ENCODE measurements at places on chromosomes 13 and 19.

DNA sequence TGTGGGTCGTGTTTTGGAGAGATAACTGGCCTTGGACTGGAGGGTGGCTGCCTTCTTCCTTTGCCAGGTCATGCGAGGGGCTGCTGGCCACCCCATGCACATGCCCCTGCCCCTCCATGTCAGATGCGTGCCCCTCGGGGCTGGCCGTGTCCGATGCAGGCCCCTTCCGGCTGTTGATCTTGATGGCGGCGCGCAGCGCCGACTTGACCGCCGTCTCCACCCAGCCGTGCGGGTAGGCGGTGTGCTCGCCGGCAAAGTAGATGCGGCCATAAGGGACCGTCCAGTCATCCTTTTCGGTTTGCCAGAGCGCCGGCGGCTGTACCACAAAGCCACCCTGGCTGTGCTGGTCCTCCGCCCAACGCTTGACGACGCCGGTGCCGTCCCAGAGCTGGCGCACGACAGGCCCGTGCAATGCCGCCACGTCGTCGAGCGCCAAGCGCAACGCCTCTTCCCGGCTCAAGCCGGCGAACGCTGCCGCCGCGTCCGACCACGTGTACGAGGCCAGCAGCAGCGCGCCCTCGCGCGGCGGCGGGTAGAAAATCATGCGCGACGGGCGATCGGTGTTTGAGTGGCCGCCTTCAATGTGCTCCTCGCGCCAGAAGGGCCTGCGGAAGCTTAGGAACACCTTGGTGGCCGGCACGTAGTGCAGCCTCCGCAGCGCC is 6.9 kb downstream of the IL4I1 start:
- DNase-seq: peak; percentile 43

GRCh38 chr13:90594681-90595080 is 752.8 kb upstream of the MIR17HG start:
- no peak for DNase-seq

DNA sequence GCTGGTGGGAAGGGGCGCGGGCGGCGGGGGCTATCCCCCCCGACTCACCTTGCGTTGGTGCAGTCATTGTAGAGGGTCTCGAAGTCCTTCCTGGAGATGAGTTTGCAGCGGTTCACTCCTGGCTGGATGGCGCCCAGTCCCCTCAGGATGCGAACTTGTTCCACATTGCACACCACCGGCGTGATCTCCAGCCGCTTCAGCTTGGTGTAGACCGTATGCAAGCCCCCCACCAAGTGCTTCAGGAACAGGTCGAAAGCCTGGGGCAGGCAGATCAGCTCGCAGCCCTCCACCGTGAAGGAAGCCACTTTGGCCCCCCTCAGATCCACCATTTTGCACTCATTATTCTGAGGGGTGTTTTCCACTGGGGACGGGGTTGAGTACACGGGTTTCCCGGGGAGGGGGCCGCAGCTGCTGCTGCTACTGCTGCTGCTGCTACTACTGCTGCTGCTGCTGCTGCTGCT is 1.1 kb downstream of the DACH1 start:
- no peak for DNase-seq

DNA sequence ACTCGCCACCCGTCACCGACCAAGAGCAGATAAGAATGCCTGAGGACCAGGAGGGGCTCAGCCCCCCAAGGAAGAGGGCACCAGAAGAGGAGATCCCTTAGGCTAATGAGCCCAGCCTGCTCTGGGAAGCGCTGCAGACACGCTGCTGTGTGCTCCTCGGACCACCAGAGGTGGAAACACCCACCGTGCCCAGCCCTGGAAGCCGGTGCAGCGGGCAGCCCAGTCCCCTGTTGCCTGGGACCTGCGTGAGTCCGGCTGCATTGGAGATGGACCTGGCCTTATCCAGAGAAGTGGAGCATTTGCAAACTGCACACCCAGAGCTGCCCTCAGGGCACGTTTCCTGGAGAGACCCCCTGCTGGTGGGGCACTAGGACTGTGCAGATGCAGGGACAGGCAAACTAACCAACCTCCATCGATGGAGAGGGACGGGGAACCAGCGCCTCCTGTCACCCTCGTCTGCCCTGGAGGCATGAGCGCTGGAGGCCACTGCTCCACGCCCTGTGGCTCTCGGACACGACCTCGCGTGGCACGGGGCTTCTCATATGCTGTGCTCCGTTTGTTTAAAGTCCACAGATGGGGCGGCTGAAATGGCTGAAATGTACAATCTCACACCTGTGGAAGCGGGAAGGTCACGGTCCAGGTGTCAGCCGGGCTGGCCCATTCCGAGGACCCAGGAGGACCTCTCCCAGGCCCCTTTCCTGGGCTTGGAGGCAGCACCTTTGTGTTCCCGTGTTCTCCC is 153.9 kb downstream of the KDM4B start:
- DNase-seq: no peak

GRCh38 chr19:36111200-36111539 is 227 bp downstream of the OVOL3 start:
- no peak for DNase-seq

GRCh38 chr13:99383946-99384345 is 76.7 kb upstream of the GPR183 start:
- DNase-seq: no peak

DNA sequence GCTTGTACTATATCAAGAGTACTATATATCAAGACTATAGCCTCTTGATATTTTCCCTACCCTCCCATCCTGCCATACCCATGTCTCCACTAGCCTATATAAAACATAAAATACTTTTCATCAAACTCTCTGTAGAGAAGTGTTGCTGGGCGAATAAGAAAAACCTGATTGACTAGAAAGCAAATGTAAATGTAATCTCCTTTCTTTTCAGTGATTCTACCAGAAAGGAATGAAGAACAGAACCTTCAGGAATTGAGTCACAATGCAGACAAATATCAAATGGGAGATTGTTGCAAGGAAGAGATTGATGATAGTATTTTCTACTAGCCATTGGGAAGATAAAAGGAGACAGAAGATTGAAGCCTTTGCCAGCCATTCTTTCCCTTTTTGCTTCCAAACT is 89.2 kb downstream of the KCNRG start:
- DNase-seq: no peak

- DNase-seq: no peak
Measured at GRCh38 chr19:8935460-8935859, 74.7 kb downstream of the MUC16 start.

DNA sequence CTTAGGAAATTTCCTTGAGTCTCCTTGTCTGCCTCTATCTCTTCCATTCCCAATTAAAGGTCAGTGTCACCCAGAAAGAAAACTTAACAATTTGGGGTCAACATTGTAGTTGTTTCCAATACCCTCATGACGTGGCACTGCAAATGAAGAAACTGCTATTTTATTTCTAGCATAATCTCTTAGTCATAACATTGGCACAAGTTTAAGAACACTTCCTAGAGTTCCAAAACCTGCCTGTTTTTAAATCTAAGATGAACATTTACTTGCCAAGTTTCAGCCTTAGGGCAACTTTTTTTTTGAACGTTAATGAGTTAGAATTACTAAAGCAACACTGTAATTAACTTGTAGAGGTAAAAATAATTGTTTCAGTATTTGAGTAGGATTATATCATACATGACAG is 108.0 kb downstream of the LMO7 start:
- no peak for DNase-seq

GRCh38 chr19:15424692-15425272 is 6.0 kb upstream of the AKAP8L start:
- DNase-seq: no peak

- DNase-seq: no peak
Measured at GRCh38 chr19:292951-293350, 1.7 kb upstream of the PLPP2 start.

- no peak for DNase-seq
Measured at GRCh38 chr13:31814536-31814935, 75.2 kb downstream of the RXFP2 start.

GRCh38 chr19:13207846-13208671 is 57.8 kb downstream of the IER2 start:
- peak; percentile 61 for DNase-seq

DNA sequence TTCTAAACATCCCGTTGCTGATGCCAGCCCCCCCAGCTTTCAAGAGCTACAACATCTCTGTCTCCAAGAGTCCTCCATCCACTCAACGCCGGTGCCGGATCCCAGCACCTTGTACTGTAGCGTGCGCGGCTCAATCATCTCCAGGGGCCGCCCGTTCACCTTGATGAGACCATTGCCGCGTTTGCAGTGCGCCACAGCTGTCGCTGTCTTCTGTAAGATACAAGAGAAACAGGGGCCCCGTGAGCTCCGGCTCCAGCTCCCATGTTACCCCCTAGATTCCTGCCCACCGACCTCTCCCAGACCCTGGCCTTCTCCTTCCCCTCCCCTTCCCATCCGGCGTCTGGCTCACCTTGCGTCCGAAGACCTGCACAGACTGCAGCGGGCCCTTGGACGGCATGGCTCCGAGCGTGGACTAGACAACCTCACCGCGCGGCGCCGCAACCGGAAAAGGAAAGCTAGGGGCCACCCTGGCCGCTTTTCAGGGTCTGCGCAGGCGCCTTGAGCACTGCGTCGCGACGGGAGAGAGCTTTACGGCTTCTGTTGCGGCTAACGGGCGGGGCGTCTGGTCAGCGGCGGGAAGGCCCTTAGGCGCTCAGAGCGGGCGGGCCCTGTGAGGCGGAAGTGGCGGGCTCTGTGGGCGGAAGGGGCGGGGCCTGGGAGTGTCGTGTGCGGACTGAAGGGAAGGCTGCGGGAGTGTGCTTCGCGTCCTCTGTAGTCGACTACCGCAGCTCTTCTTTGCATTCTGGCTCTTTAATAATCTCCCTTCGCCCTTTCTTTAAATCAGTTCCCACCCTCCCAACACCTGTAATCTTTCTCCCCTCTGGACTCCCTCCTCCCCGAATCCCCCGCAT is at the start of gene RPS16:
RPS16 (minus strand) TSS at position 451 of the 851 bp plus-strand sequence; CDS start at position 397, 54 bp downstream.
- DNase-seq: peak; percentile 99

DNA sequence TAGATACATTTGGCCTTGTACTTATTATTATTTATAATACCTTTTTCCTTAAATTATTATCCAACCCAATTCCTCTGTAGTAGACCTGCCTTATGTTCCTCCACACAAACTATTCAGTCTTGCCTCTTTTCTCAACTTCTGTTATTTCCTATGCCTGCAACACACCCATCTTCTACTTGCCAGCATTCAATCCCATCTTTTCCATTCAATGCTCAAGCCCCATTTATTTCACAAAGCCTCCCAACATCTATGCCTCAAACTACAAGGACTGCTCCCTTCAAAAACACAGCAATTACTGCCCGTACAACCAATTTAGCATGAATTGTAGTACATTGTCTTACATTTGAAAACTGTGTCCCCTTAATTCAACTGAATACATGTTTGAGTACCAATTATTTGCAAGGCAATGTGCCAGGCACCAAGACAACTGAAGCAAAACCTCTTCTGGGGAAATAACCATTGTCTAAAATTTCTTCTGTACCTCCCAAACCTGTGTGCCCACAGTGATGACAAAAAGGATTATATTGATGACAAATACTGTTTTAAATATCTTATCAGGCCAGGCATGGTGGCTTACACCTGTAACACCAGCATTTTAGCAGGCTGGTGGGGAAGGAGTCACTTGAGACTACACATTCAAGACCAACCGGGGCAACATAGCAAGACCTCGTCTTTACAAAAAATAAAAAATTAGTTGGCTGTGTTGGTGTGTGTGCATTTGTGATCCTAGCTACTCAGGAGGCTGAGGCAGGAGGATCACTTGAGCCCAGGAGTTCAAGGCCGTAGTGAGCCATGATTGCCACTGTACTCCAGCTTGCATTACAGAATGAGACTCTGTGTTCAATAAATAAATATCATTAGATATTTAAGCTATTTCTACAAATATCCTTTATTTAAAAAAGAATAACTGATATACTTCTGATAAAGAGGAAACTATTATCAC is 35.1 kb downstream of the ELF1 start:
- DNase-seq: no peak

DNA sequence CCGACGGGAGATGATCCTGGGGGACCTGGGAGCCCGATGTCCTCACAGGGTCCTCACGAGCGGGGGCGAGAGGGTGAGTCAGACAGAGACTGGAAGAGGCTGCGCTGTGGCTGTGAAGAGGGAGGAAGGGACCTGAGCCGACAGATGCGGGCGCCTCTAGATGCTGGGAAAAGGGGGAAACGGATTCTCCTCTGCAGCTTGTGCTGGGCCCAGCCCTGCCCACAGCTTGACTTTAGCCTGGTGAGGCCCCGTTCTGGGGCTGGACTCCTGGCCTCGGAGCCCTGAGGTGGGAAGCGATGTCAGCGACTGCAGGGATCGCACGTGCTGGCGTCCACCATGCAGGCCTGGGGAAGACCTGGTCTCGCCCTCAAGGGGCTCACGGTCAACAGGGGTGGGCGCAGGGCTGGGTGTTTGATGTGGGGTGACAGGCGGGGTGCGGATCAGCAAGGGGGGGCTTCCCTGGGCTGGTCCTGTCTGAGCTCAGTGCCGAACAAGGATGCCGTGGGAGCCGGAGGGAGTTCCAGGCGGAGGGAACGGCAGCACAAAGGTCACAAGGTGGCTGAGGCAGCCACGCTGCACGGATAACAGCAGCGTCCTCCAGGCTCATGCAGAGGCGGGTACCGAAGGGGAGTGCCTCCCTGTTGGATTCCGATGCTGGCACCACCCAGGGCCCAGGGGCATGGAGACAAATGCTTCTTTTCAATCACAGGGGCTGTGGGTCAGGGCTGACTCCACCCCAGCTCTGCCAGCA is 31.8 kb downstream of the PIP5K1C start:
- no peak for DNase-seq

DNA sequence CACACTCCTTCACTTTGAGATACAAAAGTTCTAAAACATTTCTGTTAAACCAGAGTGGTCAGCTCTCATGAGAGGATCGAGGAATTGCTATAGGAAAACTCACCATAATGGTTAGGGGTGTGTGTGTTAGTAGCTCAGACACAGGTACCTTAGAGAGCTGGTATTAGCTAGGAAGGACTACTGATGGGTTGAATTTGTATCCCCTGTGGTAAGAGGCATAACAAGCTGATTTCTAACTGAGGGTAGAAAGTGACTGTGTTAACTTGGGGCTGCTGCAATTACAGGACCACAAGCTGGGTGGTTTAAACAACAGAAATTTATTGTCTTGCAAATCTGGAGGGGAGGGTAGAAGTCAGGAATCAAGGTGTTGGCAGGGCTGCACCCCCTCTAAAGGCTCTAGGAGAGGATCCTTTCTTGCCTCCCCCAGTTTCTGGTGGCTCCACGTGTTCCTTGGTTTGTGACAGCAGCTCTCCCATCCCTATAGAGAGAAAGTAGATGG is 17.4 kb downstream of the LEUTX start:
- no peak for DNase-seq

GRCh38 chr13:24250376-24251057 is 58.9 kb upstream of the C1QTNF9 start:
- no peak for DNase-seq

DNA sequence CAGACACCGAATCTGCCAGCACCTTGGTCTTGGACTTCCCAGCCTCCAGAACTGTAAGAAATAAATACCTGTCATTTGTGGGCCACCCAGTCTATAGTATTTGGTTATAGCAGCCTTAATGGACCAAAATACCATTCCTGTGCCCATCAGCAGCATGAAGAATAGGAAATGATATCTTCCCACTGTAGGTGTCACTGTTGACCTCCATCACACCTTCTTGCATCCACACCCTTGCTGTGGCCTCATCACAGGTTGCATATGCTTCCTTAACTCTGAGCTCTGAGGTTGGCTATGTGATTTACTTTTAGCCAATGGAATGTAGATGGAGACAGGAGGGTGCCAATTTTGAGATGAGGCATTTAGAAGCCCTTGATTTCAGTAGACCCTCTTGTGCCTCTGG is 242.0 kb upstream of the TSHZ3 start:
- DNase-seq: no peak

GRCh38 chr13:39451860-39452301 is 151.1 kb downstream of the LHFPL6 start:
- DNase-seq: no peak
